ENCODE measurements at places on chromosomes 7 and 10. TPM values are rescaled to one million over a fixed set of nuclear protein-coding genes. Genes with fewer than 3 reads are reported as not detected.

Gene PRPS1L1
- not detected for polyA plus RNA-seq

Gene RGR
- not detected for polyA plus RNA-seq

- no peak for DNase-seq
Observed at GRCh38 chr10:15202639-15203038, 34.1 kb upstream of the NMT2 start.

DNA sequence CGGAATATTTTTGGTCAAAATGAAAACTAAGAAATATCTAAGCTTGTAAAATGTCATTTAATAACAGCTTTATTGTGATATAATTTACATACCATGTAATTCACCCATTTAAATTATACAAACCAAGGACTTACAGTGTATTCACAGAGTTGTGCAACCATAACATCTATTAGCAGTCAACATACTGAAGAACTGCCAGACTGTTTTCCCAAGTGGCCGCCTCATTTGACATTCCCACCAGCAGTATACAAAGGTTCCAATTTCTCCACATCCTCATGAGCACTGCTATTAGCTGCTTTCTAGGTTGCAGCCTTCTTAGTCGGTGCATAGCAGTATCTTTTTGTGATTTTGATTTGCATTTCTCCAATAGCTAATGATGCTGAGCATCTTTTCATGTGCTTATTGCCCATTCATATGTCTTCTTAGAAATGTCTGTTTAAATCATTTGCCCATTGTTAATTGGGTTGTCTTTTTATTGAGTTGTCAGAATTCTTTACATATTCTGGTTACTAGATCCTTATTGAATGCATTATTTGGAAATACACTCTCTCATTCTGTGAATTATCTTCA is 153.0 kb upstream of the FGFR2 start:
- DNase-seq: no peak

DNA sequence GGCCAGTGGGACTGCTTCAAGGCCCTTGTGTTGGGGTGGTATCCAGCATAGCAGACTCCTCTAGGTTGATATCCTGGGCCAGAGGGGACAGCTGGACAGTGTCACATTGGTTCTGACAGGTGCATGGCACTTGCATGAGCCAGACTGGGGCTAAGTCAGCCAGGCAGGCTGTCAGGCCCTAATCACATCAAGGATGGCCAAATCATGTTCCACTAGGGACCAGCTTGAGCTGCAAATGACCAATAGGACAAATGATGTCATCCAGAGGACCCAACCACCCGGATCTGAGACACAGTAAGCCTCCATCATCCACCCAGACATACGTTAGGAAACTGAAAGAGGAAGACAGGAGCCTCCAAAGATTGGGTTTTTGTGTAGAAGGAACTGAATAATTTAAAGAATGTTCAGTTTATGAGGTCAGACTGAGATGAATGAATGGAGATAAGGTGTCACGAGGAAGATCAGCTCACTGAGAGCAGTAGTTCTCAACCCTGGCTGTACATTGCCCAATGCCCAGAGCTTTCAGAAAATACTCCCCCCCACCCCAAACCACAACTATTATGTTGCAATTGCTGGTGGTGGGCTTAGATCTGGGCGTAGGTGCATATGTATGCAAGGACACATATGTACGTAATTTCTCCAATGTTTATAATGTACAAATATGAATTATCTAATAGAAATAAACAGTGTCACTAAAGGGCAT is 75.2 kb upstream of the INHBA start:
- no peak for DNase-seq

Gene IFIT3
- polyA plus RNA-seq: 10.4 TPM

GRCh38 chr10:91551856-91552255 is 81.0 kb downstream of the PPP1R3C start:
- DNase-seq: peak; percentile 71

Gene LEP
- 0.09 TPM for polyA plus RNA-seq

GRCh38 chr7:2968176-2968575 is 75.5 kb downstream of the CARD11 start:
- DNase-seq: no peak

- DNase-seq: no peak
Observed at GRCh38 chr7:18960725-18961124, 156.7 kb downstream of the TWIST1 start.

Gene GIMAP6
- polyA plus RNA-seq: not detected

DNA sequence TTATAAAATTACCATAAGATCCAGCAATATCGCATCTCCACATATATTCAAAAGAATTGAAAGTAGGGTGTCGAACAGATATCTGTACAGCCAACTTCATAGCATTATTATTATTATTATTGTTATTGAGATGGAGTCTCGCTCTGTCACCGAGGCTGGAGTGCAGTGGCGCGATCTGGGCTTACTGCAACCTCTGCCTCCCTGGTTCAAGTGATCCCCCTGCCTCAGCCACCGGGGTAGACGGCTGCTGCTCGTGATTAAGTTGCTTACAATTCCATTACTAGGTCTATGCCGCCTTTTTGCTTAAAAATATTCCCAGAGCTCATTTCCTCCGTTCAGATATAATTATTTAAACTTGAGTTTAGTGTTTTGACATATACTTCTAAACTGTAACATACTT is 19.8 kb upstream of the USP6NL start:
- no peak for DNase-seq

GRCh38 chr7:132249256-132249971 is 326.9 kb downstream of the PLXNA4 start:
- peak; percentile 19 for DNase-seq
